ENCODE measurements at places on chromosomes 3 and 15. TPM values are rescaled to one million over a fixed set of nuclear protein-coding genes. Genes with fewer than 3 reads are reported as not detected.

CRBN gene
- polyA plus RNA-seq = 158 TPM

ADAMTS7 gene
- not detected for polyA plus RNA-seq

MAP6D1 gene
- 8.7 TPM for polyA plus RNA-seq

LRRC34 gene
- polyA plus RNA-seq = 21.0 TPM

AGBL1 gene
- polyA plus RNA-seq = not detected

DNASE1L3 gene
- not detected for polyA plus RNA-seq

NPAP1 gene
- polyA plus RNA-seq = 0.47 TPM

FAM107A gene
- polyA plus RNA-seq = 13.8 TPM

TF gene
- polyA plus RNA-seq = 10.3 TPM

CTXN2 gene
- polyA plus RNA-seq = 3.8 TPM

CPLX3 gene
- polyA plus RNA-seq = 2.4 TPM

SLC12A6 gene
- polyA plus RNA-seq = 8.1 TPM

Measured in Purkinje cell (primary cell).